ENCODE measurements at places on chromosomes 7 and 10.

GRCh38 chr10:46520941-46521340 lies 35.5 kb downstream of the GPRIN2 start:
- DNase-seq, result no peak

- DNase-seq, result no peak
Observed at GRCh38 chr7:55032069-55032699, 13.4 kb downstream of the EGFR start.

- DNase-seq, result no peak
Observed at GRCh38 chr10:20233423-20233822, 417.2 kb downstream of the PLXDC2 start.

- no peak for DNase-seq
Observed at GRCh38 chr10:13922586-13922985, 335.8 kb downstream of the PRPF18 start.

- no peak for DNase-seq
Observed at GRCh38 chr10:26755443-26755903, 58.0 kb downstream of the PDSS1 start.

DNA sequence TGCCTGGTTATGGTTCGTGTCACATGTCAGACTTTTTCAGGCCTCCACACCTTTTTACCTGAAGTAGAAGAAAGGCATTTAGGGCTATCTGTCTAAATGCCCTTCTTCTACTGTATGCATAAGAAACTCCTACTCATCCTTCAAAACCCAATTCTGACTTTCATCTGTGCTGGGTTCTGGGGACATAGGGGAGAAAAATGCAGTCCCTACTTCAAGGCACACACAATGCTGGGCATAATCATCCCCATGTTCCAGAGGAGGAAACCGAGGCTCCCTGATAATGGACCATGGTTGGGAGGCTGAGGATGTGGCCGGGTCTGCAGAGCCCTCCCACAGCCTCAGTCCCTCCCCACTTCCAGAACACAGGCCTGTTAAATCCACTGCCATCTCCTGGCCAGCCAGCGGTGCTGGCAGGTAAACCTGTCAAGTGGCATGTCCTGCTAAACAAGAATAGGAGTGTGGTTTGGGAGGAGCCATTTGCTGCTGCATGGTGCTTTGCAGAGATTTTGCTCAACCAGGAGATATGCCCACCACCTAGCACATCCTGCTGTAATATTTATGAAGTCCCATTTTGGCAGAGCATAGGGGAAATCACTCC lies 32.0 kb downstream of the GRID1 start:
- DNase-seq, result no peak

- no peak for DNase-seq
Observed at GRCh38 chr10:49280001-49280408, 19.0 kb upstream of the C10orf71 start.

DNA sequence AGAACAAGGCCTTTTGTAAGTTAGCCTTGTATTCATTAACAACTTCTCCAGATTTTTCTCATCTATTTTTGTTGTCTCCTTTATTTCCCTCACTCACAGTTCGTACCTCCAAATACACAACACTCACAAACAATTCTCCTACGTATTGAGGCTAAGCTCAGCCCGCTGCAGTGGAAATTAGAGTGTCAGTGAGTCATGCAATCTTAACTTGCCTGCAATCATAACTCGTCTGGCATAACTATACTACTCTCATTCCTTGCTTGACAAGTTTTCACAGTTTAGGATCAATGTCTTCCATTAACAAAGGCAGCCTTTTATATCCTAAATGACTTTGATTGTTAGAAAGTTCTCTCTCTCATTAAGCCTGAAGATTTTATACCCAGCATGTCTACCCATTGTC lies 23.8 kb downstream of the TMEM196 start:
- DNase-seq, result no peak

DNA sequence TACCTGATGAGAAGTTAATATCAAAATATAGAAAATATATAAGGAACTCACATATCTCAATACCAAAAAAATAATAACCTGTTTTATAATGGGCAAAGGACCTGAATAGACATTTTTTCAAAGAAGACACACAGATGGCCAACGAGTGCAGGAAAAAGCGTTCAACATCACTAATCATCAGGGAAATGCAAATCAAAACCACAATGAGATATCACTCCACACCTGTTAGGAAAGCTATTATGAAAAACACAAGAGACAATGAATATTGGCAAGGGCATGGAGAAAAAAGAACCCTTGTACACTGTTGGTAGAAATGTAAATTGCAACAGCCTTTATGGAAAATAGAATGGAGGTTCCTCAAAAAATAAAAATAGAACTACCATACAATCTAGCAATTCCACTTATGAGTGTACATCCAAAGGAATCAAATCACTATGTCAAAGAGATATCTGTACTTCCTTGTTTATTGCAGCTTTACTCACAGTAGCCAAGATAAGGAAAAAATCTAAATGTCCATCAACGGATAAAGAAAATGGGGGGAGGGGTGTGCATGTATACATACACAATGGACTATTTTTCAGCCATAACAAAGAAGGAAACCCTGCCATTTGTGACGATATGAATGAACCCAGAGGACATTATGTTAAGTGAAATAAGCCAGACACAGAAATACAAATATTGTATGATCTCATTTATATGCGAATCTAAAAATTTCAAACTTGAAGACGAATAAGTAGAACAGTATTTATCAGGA lies 3.6 kb upstream of the ALOX5 start:
- DNase-seq, result no peak

GRCh38 chr7:82015751-82016150 lies 245.9 kb upstream of the HGF start:
- no peak for DNase-seq

- no peak for DNase-seq
Observed at GRCh38 chr7:5065107-5065407, 19.4 kb downstream of the RBAK start.

- DNase-seq, result peak; percentile 8
Observed at GRCh38 chr10:67697724-67698131, 1.7 kb upstream of the CTNNA3 start.

DNA sequence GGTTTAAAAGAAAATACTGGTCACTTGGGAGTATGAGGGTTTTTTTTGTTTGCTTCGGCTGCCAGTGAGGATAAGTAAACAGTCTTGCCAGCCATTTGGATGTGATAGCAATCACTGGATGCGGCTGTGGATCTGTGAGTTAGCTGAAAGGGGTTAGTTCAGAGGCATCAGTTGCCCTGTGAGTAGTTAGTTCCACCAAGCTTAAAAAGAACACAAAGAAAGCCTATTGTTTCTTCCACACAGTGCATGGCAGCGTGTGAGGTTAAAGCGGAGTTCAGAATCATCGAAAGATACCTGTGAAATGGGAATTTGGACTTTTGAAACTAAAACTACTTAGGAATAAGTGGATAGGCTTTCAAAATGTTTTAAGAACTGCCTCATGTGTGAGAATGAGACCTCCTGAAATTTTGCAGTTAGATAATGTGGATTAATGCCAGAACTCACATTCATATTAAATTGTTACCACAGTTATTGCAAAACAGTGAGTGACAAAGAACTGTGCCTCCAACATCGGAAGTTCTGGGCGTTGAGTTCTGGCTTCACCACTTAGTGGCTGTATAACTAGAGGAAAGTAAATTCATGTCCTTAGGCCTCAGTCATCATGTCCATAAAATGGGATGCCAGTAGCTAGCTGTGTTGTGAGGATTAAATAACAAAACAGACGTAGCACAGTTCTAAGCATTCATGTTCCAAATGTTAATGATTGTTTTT lies 31.3 kb downstream of the KIAA1217 start:
- DNase-seq, result no peak

DNA sequence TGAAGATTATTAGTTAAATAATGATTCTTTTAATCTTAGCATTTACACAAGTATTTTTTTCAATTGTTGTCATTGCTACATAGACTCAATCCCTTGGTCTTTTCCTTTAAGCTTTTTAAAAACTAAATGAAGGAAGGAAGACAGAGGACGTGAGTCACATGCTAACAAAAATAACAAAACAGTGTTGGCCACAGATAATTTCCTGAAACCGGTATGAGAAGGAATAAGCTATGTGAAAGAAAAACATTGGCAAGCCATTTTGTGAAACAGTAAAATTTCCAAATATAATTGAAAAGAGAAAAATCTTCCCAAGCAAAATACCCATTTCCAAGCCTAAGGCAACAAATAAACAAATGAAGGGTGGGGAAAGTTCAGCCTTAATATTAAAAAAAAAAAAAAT lies 223.0 kb downstream of the AHR start:
- no peak for DNase-seq

- no peak for DNase-seq
Observed at GRCh38 chr10:110851020-110851612, 20.6 kb upstream of the PDCD4 start.

- no peak for DNase-seq
Observed at GRCh38 chr7:17212188-17212587, 86.3 kb upstream of the AHR start.

DNA sequence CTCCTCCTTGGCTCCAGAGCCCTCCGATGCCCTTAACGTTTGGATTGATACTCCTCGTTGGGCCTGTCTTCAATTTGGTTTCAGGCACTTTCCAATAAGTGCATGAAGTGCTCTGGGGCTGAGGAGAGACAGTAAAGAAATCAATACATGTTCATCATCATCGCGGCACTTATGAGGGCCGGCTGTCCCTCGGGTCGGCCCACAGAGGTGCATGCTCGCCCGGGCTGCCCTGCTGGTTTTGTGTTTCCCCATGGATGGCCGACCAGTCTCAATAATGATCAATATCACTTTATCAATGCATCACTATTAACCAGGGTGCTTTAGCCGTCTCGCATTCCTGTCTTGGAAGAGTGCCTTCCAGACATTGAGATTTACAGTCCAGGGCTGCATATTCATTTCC lies 154.2 kb downstream of the EBF3 start:
- no peak for DNase-seq

GRCh38 chr7:55556492-55556891 lies 15.8 kb downstream of the VOPP1 start:
- no peak for DNase-seq

Measured in D721Med (cell line).